ENCODE measurements at places on chromosomes 1 and 21.

- no peak overlapping the region for H3K27ac ChIP-seq
- H3K27me3 ChIP-seq, result no peaks in the 10 kb centered on the region
- no peaks in the 10 kb centered on the region for H3K4me1 ChIP-seq
Measured at GRCh38 chr1:8727809-8728213, 89.6 kb downstream of the RERE start.

DNA sequence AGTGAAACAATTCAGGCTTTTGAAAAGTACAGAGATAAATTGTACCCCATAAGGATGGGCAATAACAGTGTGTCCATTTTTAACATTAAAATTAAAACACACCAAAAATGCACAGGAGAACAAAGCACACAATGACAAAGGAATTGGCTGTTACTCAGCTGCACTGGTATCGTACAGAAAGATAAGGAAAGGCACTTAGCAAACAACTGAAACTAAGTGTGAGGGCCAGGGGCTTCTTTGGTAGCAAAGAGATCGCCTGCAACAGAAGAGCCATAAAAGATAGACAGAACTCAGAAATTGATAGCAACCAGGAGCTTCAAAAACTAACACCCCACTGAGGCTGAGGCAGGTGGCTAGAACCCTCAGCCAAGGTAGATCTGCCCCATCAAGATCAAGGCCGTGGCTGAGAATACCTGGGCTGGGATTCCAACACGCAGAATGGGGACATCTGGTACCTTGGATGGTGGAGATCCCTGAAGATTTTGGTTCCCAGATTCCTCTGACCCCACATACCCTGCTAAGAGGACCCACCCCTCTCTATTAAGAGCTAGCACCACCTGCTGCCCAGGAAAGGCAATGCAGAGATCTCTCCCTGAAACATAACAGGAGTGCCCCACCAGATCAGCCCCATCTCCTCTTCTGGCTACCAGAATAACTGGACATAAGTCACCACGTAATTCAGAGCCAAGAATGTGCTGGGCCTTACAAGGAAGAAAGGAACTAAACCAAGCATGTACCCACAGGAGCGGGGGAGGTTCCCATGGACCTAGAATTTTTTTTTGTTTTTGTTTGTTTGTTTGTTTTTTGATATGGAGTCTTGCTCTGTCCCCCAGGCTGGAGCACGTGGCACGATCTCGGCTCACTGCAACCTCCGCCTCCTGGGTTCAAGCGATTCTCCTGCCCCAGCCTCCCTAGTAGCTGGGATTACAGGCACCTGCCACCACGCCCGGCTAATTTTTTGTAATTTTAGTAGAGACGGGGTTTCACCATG, 16.2 kb downstream of the PLEKHO1 start:
- no peak overlapping the region for H3K4me3 ChIP-seq
- H3K4me1 ChIP-seq, result no peaks in the 10 kb centered on the region
- no peak overlapping the region for H3K27ac ChIP-seq
- H3K36me3 ChIP-seq, result no peaks in the 10 kb centered on the region

- DNase-seq, result no peak
- H3K36me3 ChIP-seq, result no peaks in the 10 kb centered on the region
- no peak overlapping the region for H3K4me3 ChIP-seq
- no peaks in the 10 kb centered on the region for H3K4me1 ChIP-seq
Measured at GRCh38 chr1:88595355-88596002, 88.6 kb upstream of the PKN2 start.

- DNase-seq, result peak; percentile 13
- H3K4me1 ChIP-seq, result no peaks in the 10 kb centered on the region
Measured at GRCh38 chr1:13825033-13825432, 125.0 kb downstream of the PRDM2 start.

- no peaks in the 10 kb centered on the region for H3K36me3 ChIP-seq
- no peaks in the 10 kb centered on the region for H3K27me3 ChIP-seq
- no peak overlapping the region for H3K27ac ChIP-seq
- no peak for DNase-seq
Measured at GRCh38 chr1:30816211-30817076, 58.9 kb upstream of the LAPTM5 start.

- H3K27me3 ChIP-seq, result no peaks in the 10 kb centered on the region
- H3K4me3 ChIP-seq, result peak overlapping the region; percentile 82
Measured at GRCh38 chr1:202807451-202807925, 733 bp downstream of the KDM5B start.

- peaks cover 8% of the 10 kb centered on the region for H3K4me1 ChIP-seq
- H3K27me3 ChIP-seq, result no peaks in the 10 kb centered on the region
- peak overlapping the region; percentile 80 for H3K27ac ChIP-seq
- H3K36me3 ChIP-seq, result no peaks in the 10 kb centered on the region
- H3K4me3 ChIP-seq, result no peak overlapping the region
- no peak for DNase-seq
Measured at GRCh38 chr1:17538428-17539117, 925 bp upstream of the ARHGEF10L start.

GRCh38 chr1:1290238-1290731, 10.0 kb downstream of the SCNN1D start:
- peaks cover 2% of the 10 kb centered on the region for H3K4me1 ChIP-seq
- no peak overlapping the region for H3K27ac ChIP-seq
- H3K27me3 ChIP-seq, result no peaks in the 10 kb centered on the region
- no peaks in the 10 kb centered on the region for H3K36me3 ChIP-seq

GRCh38 chr1:154346276-154346917, 21.1 kb downstream of the ATP8B2 start:
- DNase-seq, result no peak
- no peak overlapping the region for H3K27ac ChIP-seq
- no peak overlapping the region for H3K4me3 ChIP-seq
- peaks cover 1% of the 10 kb centered on the region for H3K4me1 ChIP-seq
- no peaks in the 10 kb centered on the region for H3K27me3 ChIP-seq

GRCh38 chr1:208167261-208167869, 76.8 kb downstream of the PLXNA2 start:
- peaks cover 17% of the 10 kb centered on the region for H3K4me1 ChIP-seq
- no peaks in the 10 kb centered on the region for H3K27me3 ChIP-seq
- DNase-seq, result no peak
- no peaks in the 10 kb centered on the region for H3K36me3 ChIP-seq

DNA sequence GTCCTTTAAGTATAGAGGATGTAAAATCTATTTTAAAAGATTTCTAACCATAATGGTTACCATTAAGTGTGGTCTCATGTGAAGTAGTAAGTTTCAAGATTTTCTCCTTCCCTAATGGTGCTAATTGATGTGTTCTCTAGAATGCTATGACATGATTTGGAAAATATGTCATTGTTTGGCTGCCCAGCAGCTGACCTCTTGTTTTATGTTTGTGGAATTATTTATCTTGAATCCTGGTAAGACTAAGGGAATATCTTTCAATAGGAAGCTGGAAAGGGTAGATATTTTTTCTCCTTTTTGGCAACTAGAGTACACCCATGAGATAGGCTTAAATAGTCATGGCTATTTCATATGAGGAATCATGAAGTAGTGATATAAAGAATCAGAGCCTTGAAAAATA, 139.8 kb upstream of the CHODL start:
- H3K27me3 ChIP-seq, result no peaks in the 10 kb centered on the region
- no peaks in the 10 kb centered on the region for H3K4me1 ChIP-seq
- no peaks in the 10 kb centered on the region for H3K36me3 ChIP-seq
- DNase-seq, result no peak
- no peak overlapping the region for H3K4me3 ChIP-seq

GRCh38 chr1:112633628-112634027, 14.0 kb downstream of the CAPZA1 start:
- no peak for DNase-seq
- no peak overlapping the region for H3K4me3 ChIP-seq
- H3K36me3 ChIP-seq, result no peaks in the 10 kb centered on the region

GRCh38 chr21:25359724-25360123, 247.6 kb downstream of the MRPL39 start:
- no peaks in the 10 kb centered on the region for H3K27me3 ChIP-seq
- no peak overlapping the region for H3K27ac ChIP-seq
- H3K36me3 ChIP-seq, result no peaks in the 10 kb centered on the region
- H3K4me3 ChIP-seq, result no peak overlapping the region
- H3K4me1 ChIP-seq, result no peaks in the 10 kb centered on the region

- H3K4me1 ChIP-seq, result no peaks in the 10 kb centered on the region
- H3K36me3 ChIP-seq, result no peaks in the 10 kb centered on the region
- DNase-seq, result no peak
Measured at GRCh38 chr1:219413536-219413935, 199.4 kb downstream of the ZC3H11B start.

DNA sequence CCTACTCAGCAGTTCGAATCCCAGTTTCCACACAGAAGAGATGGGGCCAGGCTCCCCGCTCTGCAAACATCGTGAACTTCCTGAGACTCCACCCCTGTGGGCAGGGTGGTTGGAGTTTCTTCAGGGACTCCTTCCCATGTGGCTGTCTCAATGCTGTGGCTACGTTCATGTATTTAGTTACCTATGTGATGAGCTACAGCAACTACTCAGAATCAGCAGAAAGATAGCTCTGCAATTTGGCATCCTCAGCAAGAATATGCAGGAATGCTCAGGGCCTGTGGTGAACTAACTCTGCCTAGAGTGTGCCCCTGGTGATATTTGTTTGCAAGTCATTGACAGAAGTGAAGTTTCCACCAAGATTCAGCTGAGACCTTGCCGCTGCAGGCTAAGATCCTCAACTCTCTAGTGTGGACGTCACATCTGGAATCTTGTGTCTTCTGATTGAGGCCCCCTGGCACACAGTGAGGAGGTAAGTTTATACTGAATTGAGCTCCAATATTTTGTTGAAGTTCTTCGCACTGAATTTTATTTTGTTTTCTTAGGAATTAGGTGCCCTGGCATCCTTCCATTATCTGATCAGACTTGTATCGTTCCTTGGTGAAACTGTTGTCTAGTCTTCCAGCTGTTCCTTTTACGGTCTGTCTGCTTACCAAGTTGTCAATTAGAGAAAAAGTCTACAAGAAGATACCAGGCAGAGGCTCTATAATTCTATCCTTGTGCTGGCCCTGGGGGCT, 8.2 kb upstream of the GLRX2 start:
- no peaks in the 10 kb centered on the region for H3K27me3 ChIP-seq
- H3K36me3 ChIP-seq, result no peaks in the 10 kb centered on the region
- no peak overlapping the region for H3K27ac ChIP-seq
- H3K4me3 ChIP-seq, result no peak overlapping the region

GRCh38 chr1:74426208-74426937, 86.0 kb downstream of the LRRC53 start:
- no peaks in the 10 kb centered on the region for H3K27me3 ChIP-seq
- H3K4me3 ChIP-seq, result no peak overlapping the region
- no peak overlapping the region for H3K27ac ChIP-seq

DNA sequence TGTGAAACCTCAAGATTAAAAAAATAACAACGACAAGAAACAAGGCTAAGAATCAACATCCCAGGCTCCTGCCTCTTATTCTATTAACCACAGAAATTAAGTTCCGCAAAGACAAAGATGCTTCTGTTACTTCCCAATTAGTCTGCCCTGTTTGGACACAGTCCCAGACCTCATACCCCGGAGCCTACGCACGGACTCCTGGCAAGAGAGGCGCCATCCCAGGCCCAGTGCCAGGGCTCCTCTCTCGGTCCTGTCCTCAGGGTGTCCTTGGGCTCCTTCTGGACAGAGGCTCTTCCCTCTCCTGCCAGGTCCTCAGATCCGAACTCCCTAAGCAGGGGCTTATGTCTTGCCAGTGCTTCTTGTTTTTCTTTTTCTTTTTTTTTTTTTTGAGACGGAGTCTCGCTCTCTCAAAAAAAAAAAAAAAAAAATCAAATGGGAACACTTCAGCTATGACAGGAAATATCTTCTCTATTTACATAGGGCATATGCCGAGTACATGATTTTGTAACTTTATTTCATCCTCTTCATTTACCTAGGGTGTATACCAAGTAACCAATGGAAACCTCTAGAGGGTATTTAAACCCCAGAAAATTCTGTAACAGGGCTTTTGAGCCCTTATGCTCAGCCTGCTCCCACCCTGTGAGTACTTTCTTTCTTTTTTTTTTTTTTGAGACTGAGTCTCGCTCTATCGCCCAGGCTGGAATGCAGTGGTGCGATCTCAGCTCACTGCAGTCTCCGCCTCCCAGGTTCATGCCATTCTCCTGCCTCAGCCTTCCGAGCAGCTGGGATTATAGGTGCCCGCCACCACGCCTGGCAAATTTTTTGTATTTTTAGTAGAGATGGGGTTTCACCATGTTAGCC, 11.7 kb upstream of the ENO1 start:
- DNase-seq, result no peak
- no peak overlapping the region for H3K27ac ChIP-seq
- H3K36me3 ChIP-seq, result no peaks in the 10 kb centered on the region
- H3K27me3 ChIP-seq, result no peaks in the 10 kb centered on the region

DNA sequence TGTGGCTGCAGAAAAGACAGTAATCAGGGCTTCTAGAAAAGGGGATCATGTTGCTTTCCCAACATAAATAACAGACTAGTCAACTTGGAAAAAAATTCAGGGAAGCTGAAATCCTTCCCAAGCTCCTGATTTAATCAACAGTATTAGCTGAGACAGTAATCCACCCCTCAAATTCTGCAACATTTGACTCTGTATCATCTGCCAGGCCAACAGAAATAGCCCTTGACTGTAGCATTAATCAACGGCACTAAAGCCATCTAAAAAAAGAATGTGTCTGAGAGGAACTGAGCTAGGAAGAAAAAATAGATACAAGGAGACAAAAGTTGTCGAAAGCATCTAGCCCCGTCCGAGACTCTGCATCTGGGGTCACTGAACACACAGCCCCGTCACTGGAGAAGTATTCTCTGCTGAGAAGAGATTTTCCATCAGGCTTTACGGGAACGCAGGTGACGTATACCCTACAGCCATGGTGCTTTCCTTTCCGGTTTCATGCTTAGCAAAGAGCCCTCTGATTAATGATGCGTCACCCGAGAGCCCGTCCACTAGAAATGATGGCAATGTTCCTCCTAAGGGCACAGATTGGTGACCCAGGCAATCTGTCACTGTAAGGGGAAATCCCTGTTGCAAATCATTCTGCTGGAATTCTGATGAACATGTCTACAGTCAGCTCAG, 42.1 kb upstream of the TP53BP2 start:
- H3K36me3 ChIP-seq, result no peaks in the 10 kb centered on the region
- no peak overlapping the region for H3K4me3 ChIP-seq
- H3K27ac ChIP-seq, result peak overlapping the region; percentile 56
- DNase-seq, result no peak
- H3K27me3 ChIP-seq, result no peaks in the 10 kb centered on the region

- peaks cover 2% of the 10 kb centered on the region for H3K27me3 ChIP-seq
- H3K36me3 ChIP-seq, result no peaks in the 10 kb centered on the region
- H3K27ac ChIP-seq, result no peak overlapping the region
- no peaks in the 10 kb centered on the region for H3K4me1 ChIP-seq
- DNase-seq, result no peak
Measured at GRCh38 chr1:242761556-242761955, 237.1 kb upstream of the PLD5 start.

Data from liver (tissue), 10 donors.